ENCODE measurements at places on chromosomes 6 and 20.
A peak's percentile ranks its signal among the peaks of the same experiment; 100 is the strongest.

- DNase-seq: no peak
Measured at GRCh38 chr20:34300256-34300806, 2.8 kb downstream of the AHCY start.

DNA sequence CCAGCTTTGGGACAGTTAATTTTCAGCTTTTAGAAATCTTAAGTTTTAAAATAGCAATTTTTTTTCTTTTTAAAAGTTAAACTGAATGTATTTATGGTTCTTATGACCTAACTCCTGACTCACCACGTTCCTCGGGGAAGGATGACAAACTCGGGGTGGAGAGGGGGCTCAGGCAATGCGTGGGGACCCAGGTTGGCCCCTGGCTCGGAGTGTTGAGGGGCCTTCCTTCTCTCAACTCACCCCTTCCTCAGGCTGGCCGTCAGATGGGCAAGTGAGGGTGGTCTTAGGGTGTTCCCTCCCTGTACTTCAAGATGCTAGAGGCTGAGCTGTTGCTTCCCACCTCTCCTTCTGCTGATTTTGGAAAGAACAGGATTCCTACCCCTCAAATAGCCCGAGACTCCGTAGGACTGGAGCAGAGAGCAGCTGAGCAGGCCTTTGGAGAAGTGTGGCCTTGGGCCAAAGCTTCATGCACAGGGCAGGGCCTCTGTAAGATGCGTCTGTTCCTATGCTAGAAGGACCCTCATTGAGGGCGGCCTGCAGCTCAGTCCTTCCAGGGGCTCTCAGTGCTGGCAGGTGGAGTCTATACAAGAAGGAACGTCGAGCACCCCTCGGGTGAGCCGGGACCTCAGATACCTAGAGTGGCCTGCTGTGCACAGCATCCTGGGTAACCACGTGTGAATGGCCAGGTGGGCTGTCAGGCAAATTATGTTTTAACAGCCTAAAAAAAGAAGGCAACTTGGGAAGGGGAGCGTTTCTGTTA, 79.3 kb downstream of the TCP11 start:
- no peak for DNase-seq

DNA sequence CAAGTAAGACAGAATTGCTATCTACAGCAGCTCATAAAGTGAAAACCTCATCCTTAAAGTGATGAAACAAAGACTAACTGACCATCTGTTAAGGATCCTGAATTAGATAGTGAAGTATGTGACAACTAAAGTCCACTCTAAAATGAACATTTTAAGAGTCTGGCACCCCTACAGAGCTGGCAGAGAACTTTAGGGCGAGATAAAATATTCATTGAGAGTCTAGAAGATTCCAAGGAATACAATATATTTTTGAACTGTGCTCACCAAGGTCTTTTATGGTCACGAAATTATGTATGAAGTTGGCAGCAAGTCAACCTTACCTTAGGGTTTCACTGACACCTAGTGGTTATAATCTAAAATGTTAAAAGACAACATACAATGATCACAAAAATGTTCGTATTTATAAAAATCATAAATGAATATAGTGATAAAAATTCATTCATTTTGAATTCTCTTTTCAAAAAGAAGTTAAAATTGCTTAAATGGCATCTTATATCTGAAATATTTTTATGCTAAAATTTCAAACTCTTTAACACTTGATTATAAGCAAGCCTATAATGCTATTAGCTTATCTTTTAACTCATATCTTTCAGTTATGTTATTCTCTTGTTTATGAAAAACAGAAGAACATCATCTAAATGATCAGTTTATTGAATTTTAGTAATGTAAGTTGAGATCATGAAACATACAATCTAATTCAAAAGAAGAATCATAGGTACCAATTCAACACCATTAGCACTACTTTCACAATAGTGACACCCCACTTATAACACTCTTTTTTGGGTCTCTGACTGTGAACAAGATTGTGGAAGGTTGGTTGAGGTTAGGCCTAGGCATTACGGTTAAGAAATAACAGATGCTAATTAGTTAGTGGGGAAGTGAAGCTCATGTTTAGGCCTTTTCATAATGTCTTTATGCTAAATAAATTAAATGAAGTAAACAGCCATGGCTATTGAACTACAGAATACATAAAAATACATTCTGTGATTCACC, 27.5 kb downstream of the RSPH3 start:
- peak; percentile 88 for DNase-seq

DNA sequence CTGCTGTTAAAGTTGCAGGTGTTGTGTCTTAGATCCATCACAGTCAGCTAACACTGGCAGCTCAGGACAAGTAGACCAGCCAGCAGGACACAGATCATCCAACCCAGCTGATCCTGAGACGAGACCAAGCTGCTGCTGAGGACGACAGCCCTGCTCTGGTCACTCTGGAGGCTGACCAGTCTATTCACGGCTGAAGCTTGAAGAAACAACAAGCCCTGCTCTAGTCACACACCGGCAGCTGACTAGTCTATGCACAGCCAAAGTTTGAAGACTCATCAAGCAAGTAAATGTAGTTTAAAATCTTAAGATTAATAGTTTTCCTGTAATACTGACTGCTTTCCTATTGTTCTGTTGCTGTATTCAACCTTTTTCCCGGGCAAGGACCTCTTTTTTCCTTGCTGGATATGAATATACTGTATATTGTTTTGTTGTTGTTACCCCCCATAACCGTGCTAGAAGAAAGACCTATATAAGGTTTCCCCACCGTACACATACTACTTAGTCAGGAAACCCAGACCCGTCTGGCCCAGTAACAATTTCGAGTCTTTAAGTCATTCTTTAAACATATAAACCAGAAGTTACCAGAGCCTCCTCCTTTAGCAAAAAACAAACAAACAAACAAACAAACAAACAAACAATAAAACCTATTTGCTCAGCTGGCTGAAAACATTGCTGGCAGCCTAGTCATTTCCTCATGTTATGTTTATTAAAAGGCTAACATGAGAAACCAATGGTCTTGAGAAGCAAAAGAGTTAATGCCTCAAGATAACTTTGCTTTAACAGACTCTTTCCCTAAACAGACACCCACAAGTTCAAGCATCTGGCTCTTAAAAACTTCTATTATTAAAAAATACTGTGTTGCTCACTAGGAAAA, 16.7 kb upstream of the GSTA3 start:
- DNase-seq: no peak

GRCh38 chr6:141988954-141989705, 143.6 kb upstream of the GJE1 start:
- peak; percentile 66 for DNase-seq

DNA sequence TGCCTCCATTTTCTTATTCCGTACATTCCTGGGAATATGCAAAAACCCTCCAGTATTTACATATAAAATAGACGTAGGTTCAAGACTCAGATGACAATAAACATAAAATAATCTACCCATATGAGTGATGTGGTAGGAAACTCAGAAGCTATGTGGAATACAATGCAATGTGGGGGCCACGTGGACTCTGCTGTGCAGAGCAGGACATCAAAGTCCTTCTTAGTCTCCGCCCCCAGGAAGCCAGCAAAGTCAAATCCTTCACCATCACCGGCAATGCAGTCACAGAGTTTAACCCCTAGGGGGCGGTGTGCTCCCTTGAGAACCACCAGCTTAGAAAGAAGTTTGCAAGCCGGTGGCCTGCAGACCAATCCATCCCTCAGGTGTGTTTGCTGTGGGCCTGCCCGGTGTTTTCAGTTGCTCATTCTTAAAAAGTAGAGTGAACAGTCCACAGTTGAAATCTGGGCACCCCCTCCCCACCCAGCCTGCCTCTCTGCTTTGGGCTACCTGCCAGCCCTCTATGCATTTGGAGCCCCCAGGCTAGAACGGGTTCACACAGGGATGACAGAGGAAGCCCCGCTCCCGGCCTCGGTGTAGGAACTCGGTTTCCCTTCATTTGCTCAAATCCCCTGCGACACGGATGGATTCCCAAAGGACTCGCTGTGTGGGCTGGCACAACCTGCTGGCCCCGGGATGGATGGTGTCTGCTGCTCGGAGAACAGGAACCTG, 59.9 kb downstream of the SULF2 start:
- DNase-seq: peak; percentile 93

GRCh38 chr6:119781365-119781764, 431.8 kb upstream of the MAN1A1 start:
- DNase-seq: no peak

DNA sequence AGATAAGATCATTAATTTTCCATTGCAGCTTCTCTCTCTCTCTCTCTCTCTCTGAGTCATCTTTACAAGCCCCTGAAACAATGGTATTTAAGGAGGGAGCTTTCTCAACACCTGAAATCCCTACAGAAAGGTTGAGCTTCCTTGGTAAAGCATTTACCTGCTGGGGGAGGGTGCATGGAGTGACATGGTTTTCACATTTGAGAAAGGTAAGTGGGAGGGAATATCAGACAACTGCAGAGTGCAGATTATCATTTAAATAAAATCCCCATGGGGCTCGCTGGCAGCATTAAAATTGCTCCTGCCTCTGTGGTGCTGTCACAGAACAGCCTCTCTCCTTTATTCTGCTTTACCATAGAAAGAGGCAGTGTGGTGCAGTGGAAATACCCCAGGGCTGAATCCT, 10.3 kb upstream of the PDYN start:
- DNase-seq: no peak

DNA sequence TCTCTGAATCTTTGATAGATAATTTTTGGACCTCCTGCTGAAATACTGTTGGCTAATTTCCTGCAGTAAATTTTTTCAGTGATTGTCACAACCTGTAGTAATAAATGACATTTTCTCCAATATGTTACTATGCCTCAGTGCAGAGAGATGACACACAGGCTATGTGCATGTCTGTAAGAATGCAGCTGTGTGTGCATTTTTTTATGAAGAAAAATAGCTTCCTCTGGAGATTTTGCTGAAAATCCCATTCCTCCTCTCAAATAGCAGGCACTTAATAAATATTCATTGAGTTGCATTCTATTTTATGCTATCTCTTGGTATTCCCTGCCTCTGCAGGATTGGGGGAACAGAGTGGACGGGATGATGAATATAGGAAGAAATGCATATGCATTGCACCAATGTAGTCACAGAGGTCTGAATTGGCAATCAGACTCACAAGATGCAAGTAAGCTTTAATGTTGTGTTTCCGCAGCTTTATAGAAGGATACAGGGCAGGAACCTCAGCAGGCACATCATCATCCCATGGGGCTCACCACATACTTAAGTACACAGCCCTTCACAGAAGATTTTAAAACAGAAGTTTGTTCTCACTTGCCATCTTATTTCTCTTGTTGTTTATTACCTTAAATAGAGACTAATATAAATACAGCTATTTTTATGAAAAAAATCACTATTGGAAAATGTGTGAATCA, 474.7 kb downstream of the EPM2A start:
- DNase-seq: no peak

- no peak for DNase-seq
Measured at GRCh38 chr6:111339294-111339693, 143.7 kb downstream of the REV3L start.

GRCh38 chr20:58407966-58408557, 19.0 kb downstream of the VAPB start:
- no peak for DNase-seq

DNA sequence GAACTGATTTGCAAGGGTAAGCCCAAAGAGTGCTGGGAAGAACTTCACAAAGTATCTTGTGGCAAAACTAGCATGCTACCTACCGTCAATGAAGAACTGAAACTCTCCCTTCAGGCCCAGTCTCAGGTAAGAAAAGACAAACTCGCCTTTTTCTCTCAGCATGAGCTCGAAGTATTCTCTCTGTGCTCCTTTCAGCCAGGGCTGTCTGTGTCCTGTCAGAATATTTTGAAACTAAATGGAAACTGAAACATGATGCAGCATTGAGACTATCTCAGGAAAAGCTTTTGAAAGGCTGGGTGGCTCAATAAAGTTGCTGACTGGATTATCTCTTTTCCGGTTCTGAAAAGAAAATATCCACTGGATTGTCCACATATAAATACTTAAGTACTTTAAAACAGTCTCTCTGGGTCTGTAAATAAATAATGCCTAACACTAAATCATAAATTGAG, 696 bp downstream of the CALHM5 start:
- no peak for DNase-seq

- no peak for DNase-seq
Measured at GRCh38 chr6:32329141-32329540, 42.6 kb downstream of the TSBP1 start.

GRCh38 chr6:6975459-6976111, 132.2 kb upstream of the RREB1 start:
- peak; percentile 53 for DNase-seq

DNA sequence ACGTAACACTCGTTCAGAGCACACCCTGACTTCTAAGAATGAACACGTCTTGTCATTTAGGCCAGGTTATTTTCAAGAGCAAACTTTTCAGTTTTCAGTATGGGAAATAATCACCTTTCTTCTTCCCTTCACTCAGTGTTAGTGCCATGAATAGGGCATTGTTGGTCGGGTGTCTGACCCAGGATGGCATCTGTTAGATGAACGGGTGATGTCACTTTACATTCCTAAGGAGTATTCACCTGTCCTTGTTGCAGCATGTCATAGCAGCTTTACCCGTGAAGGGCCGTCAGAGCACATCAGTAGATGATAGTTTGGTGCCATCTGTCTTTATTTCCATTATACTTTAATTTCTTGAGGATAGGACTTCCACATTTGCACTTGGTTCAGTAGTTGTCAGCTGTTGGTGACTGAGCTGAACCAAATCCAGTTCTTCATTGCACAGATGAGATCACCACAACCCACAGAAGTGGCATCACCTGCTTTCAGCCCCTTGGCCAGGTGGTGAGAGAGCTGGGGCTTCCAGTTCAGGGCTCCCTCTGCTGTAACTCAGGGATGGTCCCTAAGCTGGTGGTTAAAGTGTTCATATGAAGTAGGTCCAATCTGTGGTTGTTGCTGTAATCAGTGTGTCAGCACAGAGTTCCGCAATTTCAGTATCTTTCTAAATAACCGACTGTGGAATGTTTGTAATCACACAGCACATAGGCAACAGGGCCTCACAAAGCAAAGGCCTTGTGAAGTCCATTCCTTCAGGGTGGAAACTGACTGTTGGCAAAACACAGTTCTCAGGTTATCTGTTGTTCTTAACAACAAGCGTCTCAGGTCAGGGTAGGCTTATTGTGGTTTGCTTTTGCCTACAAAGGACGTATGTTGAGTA, 68.2 kb downstream of the FAM120B start:
- peak; percentile 17 for DNase-seq

DNA sequence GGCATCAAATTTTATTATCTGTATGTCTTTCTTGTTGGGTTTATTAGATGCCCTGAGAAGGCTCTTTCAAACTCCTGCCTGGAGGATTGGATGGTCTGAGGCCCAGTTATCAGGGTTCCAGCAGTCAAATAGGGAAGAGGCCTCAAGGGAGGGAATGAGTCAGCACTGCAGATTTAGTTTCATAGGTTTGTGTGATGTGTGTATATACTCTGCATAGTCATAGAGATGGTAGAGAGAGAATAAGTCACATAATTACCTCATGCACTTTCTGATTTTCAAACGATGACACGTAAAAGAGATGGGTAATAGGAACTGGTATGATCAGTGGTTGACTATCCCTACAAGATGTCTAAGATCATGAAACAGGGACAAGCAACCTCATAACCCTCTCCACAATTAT, 82.1 kb downstream of the ADAT2 start:
- peak; percentile 10 for DNase-seq

Measured in hematopoietic multipotent progenitor cell treated with erythropoietin and hydrocortisone succinate and interleukin-3 and kit ligand, for 6 days (in vitro differentiated cells).